Daoy (cell line): ENCODE measurements at places on chromosomes 5 and 9. TPM values are rescaled to one million over a fixed set of nuclear protein-coding genes. Genes with fewer than 3 reads are reported as not detected.
A peak's percentile ranks its signal among the peaks of the same experiment; 100 is the strongest.

Gene SCGB3A2
- total RNA-seq, result not detected in 2 replicates

Gene ADAMTS13
- total RNA-seq, result 0.27 and 1.3 TPM in 2 replicates

Gene KCNV2
- total RNA-seq, result not detected in 2 replicates

GRCh38 chr5:178642351-178642909 is 15.6 kb upstream of the CLK4 start:
- peak; percentile 100 for DNase-seq

Gene ATP10B
- total RNA-seq, result not detected in 2 replicates
